Metanephros (tissue), 2 donors: ENCODE measurements at places on chromosomes 5 and 9. TPM values are rescaled to one million over a fixed set of nuclear protein-coding genes. Genes with fewer than 3 reads are reported as not detected.

The CXCL14 gene
- total RNA-seq: 37.1 TPM

The ANGPTL2 gene
- 17.6 TPM for total RNA-seq

The EFNA5 gene
- total RNA-seq: 21.0 TPM

The TEX48 gene
- total RNA-seq: not detected

The FAM151B gene
- 5.0 TPM for total RNA-seq

The SLC4A9 gene
- total RNA-seq: 21.8 TPM

The ZNF608 gene
- total RNA-seq: 46.4 TPM

The F2RL2 gene
- total RNA-seq: 1.1 TPM

The GABRA1 gene
- total RNA-seq: 0.29 TPM

The PCDHGC5 gene
- 4.8 TPM for total RNA-seq

The COL23A1 gene
- total RNA-seq: 7.5 TPM

The OBP2B gene
- not detected for total RNA-seq

The SV2C gene
- total RNA-seq: 0.18 TPM

The PRRX2 gene
- 2.1 TPM for total RNA-seq

The IRX2 gene
- 19.0 TPM for total RNA-seq

The PFN3 gene
- total RNA-seq: not detected

The ACER2 gene
- total RNA-seq: 14.8 TPM

The ARL10 gene
- total RNA-seq: 11.7 TPM

The PDE6A gene
- 0.06 TPM for total RNA-seq

The NR6A1 gene
- 1.2 TPM for total RNA-seq

The IL5 gene
- not detected for total RNA-seq

The ALDH1A1 gene
- 173 TPM for total RNA-seq

The EPB41L4B gene
- 10.5 TPM for total RNA-seq

The ARHGEF39 gene
- 2.9 TPM for total RNA-seq

The LYSMD3 gene
- total RNA-seq: 14.0 TPM

The SAP30L gene
- 23.4 TPM for total RNA-seq

The PCDHA12 gene
- 0.35 TPM for total RNA-seq

The WDR38 gene
- not detected for total RNA-seq

The LMX1B gene
- total RNA-seq: 4.1 TPM

The LECT2 gene
- total RNA-seq: not detected

The KLF4 gene
- total RNA-seq: 17.3 TPM

The ANXA2R gene
- total RNA-seq: 4.3 TPM

The SPATA31A3 gene
- not detected for total RNA-seq

The AKNA gene
- total RNA-seq: 23.8 TPM

The LCN10 gene
- 0.47 TPM for total RNA-seq

The NRARP gene
- 10.1 TPM for total RNA-seq
